ENCODE measurements at places on chromosomes 11 and 22. TPM values are rescaled to one million over a fixed set of nuclear protein-coding genes. Genes with fewer than 3 reads are reported as not detected.

The LRFN4 gene
- total RNA-seq, result 6.8 TPM

The OR52A1 gene
- not detected for total RNA-seq

The XKR3 gene
- total RNA-seq, result not detected

The CD6 gene
- 1.2 TPM for total RNA-seq

The LYVE1 gene
- 0.42 TPM for total RNA-seq

The CCDC88B gene
- 7.4 TPM for total RNA-seq

The FIBIN gene
- 9.8 TPM for total RNA-seq

The LRRC74B gene
- total RNA-seq, result 0.04 TPM

The DDI1 gene
- total RNA-seq, result not detected

The PLAAT5 gene
- not detected for total RNA-seq

GRCh38 chr22:40593460-40594273, 42.9 kb downstream of the MRTFA start:
- no peak for DNase-seq

DNA sequence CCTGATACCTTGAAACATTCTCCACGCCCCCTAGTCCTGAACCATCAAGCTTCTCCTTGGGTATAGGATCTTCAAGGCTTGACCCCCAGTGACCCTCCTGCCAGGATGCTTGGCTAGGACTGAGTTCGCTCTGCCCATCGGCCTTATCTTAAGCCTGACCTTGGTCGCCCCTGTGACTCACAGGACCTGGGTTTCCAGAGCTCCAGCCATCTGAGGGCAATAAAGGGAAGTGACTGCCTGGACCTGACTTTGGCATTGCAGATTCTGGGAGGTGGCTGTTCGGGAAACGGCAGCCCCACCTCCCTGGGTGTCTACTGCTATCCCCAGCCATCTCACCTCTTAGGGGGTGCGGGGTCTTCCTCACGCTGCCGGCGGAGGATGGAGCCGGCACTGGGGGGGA, 15.4 kb downstream of the CARD10 start:
- DNase-seq, result no peak

DNA sequence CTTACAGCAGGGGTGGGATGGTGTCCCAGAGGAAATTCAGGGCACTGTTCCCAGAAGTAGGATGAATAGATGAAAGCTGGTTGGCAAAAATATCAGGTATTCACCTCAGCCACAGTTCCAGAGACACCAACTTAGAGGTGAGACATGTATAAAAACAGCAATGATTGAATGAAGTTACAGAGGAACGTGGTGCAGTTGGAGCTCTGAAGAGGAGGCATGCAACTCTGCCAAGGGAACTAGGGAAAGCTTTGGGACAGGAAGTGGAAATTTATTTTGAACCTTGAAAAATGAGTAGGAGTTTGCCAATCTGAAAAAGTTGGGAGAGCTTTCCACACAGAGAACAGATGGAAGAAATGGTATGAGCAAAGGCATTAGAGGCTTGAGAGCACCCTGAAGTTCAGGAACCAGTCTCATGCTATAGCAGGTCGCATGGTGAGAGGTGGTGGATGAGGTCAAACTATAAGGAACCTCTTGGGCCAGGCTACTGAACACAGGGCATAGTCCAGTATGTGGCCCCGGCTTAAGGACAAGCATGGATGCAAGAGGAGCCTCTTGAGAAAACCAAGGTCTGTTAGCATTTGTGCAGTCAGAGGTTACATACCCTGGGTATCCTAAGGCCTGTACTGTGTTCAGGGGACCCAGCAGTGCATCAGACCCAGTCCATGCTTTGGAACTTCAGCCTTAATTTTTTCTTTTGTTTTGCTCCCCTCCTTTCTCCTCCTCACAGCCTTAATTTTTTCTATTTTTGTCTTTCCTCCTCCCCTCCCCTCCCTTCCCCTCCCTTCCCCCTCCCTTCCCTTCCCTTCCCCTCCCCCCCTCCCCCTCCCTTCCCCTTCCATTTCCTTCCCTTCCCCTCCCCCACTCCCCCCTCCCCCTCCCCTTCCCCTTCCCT, 17.5 kb downstream of the PLEKHB1 start:
- no peak for DNase-seq

- DNase-seq, result no peak
Observed at GRCh38 chr11:63914896-63915691, 1.9 kb downstream of the RCOR2 start.

- DNase-seq, result no peak
Observed at GRCh38 chr22:24706054-24706453, 68.5 kb downstream of the PIWIL3 start.

- DNase-seq, result no peak
Observed at GRCh38 chr22:29190918-29191317, 14.8 kb upstream of the EMID1 start.

- no peak for DNase-seq
Observed at GRCh38 chr11:45092901-45093760, 53.3 kb upstream of the PRDM11 start.

DNA sequence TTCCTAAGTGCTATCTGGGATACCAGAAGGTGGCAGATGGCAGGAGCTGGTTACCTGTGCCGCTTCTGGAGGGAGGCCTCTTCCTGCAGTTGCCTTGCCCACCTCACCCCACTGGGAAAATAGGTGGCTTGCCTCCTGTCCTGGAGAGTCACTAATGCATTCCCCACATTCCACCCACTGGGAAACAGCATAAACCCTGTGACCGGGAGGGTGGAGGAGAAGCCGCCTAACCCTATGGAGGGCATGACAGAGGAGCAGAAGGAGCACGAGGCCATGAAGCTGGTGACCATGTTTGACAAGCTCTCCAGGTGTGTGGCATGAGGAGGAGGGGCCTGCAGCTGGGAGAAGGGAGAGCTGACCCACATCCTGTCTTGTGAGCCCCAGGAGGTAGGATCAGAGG, 5.6 kb downstream of the RIC8A start:
- DNase-seq, result no peak

DNA sequence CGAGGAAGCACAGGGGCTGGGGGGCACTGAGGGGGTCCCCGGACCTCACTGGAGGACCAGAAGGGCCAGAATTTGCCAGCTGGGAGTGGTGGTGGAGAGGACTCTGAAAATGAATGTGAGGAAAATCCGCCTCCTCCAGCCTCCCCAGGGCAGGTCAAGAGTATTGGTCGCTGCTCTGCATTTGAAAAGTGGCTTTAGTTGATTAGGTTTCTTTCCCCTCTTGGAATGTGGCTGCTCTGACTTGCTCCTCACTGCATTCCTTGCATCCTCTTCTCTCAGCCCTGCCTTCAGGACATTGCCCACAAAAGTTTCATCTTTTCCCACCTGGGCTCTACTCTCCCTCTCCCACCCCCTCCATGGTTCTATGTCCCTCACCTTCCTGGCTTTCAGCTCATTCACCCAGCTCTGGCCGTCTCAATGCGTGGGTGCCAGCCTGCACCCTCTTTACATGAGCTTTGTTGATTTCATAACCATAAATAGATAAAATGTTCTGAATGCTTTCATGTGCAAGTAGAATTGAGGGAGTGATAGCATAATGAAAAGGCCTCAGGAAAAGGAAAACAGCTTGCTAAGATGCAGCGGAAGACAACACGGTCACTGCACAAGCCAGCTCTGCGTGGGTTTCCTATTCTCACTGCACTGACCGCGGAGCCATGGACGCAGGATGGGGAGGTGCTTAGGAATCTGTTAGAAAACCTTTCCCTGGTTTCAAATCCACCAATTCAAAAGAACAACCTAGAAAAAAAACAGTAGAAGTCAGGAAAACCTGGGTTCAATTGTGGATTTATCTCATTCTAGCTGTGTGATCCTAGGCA, 6.5 kb upstream of the NPAS4 start:
- no peak for DNase-seq

- no peak for DNase-seq
Observed at GRCh38 chr11:118939953-118940598, 14.3 kb upstream of the BCL9L start.

GRCh38 chr11:35147235-35147634, 8.3 kb downstream of the CD44 start:
- DNase-seq, result no peak

- no peak for DNase-seq
Observed at GRCh38 chr11:117313091-117313490, 3.0 kb downstream of the BACE1 start.

GRCh38 chr11:5992604-5993251, 5.9 kb upstream of the OR52L1 start:
- DNase-seq, result no peak

DNA sequence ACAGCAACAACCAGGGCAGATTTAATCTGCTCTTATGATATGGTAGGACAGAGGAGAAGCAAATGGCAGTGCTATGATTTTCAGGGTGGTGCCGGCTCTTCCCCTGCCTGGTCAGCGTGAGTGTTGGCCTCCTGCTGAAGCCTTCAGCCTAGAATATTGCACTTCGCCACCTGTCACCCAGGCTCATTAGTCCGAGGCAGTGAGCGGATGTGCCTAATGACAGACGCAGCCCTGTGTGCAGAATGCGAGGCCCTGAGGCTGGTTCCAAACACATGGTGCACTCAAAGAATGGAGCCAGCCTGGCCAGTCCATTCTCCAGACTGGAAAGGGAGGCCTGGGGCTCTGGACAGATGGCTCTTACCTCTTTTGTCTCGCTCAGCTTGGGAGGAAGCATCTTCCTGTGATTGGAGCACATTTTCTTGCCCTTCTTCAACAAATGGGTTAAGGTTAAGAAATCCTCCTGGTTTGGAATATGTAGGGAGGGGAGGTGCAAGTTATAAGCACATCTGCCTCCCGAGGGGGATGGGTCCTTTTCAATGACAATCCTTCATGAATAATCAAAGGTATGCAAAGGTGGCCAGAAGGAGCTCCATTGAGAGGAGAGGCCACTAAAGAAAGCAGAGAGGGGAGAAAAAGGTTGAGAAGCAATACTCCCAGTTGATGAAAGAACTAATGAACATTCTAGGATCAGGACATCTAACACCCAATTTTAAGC, 39.7 kb upstream of the GALNT18 start:
- no peak for DNase-seq

DNA sequence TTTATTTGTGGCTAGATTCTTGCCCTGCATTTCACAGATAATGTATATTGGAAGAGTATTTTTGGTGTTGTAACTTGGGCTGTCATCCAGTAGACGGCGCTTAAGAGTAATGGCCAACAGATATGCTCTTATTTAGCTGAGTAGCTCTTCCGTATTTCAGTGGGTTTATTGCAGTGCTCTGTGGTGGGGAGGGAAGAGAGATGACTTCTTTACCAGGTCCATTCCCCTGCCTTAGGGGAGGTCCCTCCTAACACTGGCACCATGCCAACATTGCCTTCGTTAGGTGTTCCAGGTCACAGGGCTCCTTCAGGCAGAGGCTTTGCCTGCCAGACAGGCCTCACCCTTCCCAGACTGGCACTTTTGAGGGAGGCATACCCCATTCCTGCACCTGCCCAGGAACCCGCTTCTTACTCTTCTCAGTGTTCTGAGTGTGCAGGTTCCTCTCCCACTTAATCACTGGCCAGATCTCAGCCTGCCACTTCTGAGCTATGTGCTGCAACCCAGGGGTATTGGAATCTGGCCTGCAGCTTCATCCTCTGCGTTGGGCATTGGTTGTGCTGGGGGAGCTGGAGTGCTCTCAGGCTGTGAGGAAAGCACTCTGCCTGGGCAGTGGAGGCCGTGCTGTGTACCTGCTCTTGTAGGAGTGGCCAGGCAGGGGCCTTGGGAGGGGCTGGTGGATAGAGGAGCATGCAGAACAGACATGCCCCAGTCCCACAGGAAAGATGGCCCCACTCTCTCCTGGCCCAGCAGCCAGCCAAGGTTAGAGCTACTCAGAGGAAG, 29.4 kb upstream of the SLN start:
- DNase-seq, result no peak

- DNase-seq, result no peak
Observed at GRCh38 chr11:71305451-71306125, 53.2 kb upstream of the SHANK2 start.

DNA sequence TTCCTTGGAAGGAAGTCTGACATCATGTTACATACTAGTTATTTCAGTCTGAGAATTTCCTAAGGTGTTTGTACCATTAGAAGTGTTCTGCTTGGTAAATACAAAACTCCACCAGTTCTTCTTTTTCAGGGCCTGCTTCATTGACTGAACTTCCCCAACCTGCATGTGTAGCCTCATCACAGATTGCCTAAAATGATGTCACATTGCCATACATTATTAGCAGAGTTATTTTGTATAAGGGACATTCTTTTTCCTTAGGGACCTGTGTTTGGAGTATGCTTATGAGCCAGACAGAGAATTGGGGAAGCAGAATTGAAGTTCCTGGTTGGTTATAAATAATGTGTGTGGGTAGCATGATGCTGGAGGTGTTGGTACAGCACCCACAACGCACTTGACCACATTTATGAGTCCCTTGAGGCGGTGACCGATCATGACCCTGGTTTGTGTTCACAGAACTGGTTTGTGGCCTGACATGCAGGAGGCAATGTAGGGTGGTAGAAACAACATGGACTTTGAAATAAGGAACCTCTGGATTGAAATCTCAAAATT, 16.4 kb upstream of the MMP7 start:
- DNase-seq, result no peak

GRCh38 chr11:131979364-131979763, 608.9 kb downstream of the NTM start:
- DNase-seq, result no peak

GRCh38 chr11:18540207-18541009, 13.7 kb upstream of the TSG101 start:
- no peak for DNase-seq

GRCh38 chr11:69999721-70000120, 78.4 kb upstream of the ANO1 start:
- DNase-seq, result no peak

DNA sequence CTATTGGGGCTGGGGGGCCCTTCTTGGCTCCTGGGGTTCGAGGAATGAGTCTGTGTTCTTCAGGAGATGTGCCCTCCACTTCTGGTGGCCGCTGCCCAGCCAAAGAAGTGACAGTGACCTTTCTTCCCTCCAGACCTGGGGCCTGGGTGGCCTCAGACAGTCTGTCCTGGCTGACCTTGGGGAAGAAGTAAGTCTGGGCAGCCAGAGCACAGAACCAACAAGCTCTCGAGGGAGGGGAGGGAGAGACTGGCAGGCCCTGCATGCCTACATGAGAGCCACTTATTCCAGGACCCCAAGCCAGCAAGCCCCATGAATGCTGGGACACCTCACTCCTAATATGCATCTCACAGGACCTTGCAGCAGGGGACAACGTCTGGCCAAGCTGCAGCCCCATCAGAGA, 27.1 kb upstream of the STK33 start:
- no peak for DNase-seq

DNA sequence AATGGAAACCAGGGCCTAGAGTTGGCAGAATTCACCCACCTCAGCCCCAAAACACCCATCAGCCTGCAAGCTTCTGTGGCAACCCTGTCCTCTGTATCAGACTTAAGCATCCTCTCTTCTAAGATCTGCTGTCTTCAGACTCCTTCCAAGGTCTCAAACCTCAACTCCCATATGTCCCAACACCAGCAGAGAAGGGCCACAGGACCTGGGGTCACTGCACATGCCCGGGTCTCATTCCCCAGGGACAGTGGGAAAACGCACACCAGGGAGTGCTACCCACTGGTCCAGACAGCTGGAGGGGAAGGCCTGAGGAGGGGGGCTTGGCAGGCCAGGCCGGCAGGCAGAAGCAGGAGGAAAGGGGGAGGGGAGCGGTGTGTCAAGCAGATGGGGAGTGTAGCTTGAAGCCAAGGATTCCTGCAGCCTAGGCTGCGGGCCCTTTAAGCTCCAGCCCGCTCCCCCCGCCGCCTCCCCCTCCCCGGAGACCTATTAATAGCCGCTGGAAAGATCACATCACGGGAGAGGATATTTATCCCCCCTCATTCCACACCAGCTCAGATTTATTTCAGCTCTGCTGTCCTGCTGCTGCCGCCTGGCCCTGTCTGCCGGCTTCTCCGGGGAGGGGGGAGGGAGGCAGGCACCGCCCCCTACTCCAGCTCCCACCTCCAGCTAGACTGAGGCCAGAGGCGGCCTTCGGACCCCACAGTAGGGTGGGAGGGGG, 16.7 kb downstream of the BCL9L start:
- no peak for DNase-seq
